ENCODE measurements at places on chromosomes 16 and 17. TPM values are rescaled to one million over a fixed set of nuclear protein-coding genes. Genes with fewer than 3 reads are reported as not detected.

TMED6 gene
- total RNA-seq, result 0.24 TPM

TAC4 gene
- not detected for total RNA-seq

RASL10B gene
- total RNA-seq, result 0.17 TPM

IL34 gene
- total RNA-seq, result 0.11 TPM

CRHR1 gene
- not detected for total RNA-seq

ARHGDIG gene
- not detected for total RNA-seq

PIRT gene
- total RNA-seq, result not detected

CRYBA1 gene
- total RNA-seq, result not detected

CXCL16 gene
- total RNA-seq, result 17.1 TPM

All from foreskin keratinocyte (primary cell).